ENCODE measurements at places on chromosomes 6 and 20.

GRCh38 chr20:59453759-59454560 lies 150.4 kb upstream of the PHACTR3 start:
- DNase-seq, result peak; percentile 46

- peak; percentile 80 for DNase-seq
Measured at GRCh38 chr6:28443112-28443773, at the start of gene ZSCAN23. ZSCAN23 (minus strand) TSS chr6:28443491; CDS start chr6:28436266, 7,225 bp downstream.

GRCh38 chr20:2524709-2525506 lies 11.5 kb upstream of the TMC2 start:
- DNase-seq, result no peak

GRCh38 chr6:91081452-91082067 lies 494.7 kb upstream of the MAP3K7 start:
- no peak for DNase-seq

GRCh38 chr6:134624781-134625180 lies 306.9 kb upstream of the SGK1 start:
- DNase-seq, result no peak

DNA sequence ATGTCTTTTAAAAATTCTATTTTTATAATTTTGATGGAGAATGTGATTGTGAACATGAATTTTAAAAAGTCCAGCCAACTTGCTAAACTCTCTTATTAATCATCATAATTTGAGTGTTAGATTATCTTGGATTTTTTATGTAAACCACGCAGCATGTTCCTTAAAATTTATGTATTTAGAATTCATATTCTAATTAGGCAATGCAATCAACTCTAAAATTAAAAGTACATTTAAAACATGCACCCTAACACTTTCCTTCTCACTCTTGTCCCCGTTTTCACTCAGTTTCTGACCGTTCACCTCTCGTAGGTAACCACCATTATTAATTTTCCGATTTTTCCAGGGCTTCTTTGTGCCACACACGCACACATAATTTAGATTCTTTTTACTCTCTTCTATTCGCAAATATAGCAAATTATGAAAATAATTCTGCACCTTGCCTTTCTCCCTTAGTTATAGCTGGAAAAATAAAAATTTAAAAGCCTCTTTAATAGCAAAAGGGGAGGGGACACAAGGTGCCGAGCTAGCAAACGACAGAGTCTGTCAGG lies 329 bp upstream of the ZKSCAN3 start:
- DNase-seq, result no peak

- no peak for DNase-seq
Measured at GRCh38 chr20:48716086-48716485, 111.7 kb downstream of the PREX1 start.

DNA sequence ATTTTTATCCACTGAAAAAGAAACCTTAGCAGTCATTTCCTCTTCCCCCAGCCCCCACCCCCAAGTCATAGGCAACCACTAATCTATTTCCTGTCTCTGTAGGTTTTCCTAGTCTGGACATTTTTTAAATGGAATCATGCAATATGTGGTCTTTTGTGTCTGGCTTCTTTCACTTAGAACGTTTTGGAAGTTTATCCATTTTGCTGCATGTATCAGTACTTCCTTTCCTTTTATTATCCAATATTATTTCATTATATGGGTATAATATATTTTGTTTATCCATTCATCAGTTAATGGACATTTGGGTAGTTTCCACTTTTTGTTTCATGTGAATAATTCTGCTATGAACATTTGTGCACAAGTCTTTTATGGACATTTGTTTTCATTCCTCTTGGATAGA lies 99.3 kb upstream of the BMP5 start:
- no peak for DNase-seq

- no peak for DNase-seq
Measured at GRCh38 chr20:2801286-2801728, 880 bp upstream of the CPXM1 start.

DNA sequence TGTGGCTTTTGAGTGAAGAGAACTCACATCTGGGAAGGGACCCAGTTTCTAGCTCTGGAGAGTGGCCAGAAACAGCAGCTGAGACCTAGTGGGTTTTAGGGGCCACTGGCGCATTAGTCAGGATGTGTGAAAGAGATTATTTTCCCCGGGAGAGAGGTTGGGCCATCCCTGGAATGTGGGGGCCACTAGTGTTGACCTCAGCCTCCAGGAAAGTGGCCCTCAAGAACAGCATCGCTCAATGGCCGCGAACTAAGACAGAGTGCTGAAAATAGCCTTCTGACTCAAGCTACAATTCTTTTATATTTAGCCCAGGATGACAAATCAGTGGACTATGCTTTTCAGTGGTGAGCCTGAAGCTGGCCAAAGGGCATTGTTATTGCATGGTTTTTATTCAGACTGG lies 210.4 kb upstream of the RNF24 start:
- no peak for DNase-seq

DNA sequence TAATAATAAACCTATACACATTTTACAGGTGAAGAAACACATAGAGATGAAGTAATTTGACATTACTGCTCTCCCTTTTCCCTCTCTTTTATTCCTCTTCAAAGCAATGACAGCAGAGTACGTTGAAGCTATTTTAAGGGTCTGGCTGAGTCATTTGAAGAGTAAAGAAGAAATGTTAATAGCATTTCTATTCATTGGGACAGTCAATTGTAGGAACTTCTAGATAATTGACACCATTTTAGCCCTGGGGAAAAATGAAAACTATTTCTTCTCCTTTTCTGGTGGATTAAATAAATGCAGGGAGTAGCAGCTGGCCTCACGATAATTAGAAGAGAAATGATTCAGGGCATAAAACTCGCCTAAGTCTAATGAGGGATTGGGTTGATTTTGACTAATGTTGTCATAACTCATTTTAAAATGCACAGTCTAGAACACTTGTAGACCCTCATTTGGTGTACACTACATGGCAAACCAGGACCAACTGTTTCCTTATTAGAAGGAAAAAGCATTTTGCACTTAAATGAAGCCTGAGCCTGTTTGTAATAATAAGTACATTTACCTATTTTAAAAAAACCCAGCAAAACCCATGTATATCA lies 48.1 kb downstream of the RIPOR2 start:
- no peak for DNase-seq

DNA sequence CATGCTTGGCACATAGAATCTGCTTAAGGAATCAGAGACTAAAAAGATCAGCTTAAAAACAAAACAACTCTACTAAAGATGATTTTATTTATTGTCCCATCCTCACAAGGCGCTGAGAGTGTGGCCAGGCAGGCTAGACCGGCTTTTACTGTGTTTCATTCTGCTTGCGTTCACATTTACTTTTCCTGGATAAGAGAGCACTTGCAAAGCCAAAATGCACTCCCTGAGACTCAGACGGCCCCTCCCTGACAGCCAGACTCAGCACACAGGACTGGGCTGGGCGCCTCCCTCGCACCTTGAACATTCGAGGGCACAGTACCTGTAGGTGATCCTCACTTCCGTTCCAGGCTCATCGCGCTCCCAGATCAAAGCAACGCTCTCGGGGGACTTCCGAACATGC lies 10.2 kb downstream of the ACSS1 start:
- peak; percentile 50 for DNase-seq

DNA sequence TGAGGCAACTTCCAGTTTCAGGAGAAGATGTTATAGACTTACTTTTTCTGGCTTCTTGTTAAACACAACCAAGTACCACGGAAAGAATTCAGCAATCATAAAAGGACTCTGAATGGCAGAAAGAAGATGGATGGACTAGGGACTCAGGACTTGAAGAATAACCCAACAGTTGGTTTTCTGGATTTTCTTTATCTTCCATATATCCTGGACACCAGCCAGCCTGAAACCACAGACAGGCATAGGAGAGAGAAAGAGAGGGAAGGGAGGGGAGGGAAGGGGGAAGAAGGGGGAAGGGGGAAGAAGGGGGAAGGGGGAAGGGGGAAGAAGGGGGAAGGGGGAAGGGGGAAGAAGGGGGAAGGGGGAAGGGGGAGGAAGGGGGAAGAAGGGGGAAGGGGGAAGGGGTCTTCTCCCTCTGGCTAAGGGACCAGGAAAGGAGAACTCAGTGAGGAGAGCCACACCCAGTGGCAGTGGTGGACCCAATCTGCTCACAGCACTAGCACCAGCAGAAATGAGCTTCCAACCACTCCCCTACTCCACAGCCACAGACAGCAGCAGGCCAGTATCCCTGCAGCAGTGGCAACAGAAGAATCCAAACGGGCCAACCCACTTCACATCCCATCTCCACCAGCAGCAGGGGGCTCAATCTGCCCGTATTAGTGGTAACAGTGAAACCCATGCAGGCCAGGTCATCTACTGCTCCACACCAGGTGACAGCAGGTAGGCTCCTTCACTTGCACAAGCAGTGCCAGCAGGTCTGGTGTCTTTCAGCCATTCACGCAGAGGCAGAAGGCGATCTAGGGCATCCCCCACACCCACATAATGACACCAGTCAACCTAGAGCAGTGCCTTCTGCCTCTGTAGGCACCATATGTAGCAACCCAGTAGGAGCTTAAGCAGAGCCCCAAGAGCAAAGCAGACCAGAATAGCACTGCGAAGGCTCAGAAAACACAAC lies 78.6 kb downstream of the TRMT6 start:
- no peak for DNase-seq

- no peak for DNase-seq
Measured at GRCh38 chr6:159038914-159039884, 5.6 kb downstream of the TAGAP start.

- DNase-seq, result no peak
Measured at GRCh38 chr6:44004136-44004535, 123.1 kb downstream of the MRPL14 start.

DNA sequence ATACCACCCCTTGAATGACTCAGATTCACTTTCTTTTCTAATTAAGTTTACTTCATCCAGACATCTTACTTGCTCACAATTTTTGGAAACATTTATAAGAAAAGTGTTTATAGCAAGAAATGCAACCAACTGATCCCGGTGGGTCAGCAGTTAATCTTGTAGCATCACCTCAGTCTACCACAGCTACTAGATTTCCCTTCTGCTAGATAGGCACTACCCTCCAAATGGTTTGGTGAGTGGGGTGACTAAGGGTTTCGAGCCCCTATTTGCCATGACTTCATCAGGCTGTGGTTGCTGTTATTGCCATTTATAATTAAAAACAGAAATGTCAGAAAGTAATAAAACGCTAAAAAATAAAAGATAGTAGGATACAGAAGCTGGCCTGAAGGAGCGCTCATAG lies 930.1 kb upstream of the GJE1 start:
- no peak for DNase-seq

GRCh38 chr20:24436160-24436559 lies 33.3 kb upstream of the SYNDIG1 start:
- DNase-seq, result no peak

GRCh38 chr6:33192671-33193602 lies 670 bp upstream of the COL11A2 start:
- DNase-seq, result no peak

GRCh38 chr6:131966443-131966842 lies 15.3 kb upstream of the CCN2 start:
- DNase-seq, result no peak

DNA sequence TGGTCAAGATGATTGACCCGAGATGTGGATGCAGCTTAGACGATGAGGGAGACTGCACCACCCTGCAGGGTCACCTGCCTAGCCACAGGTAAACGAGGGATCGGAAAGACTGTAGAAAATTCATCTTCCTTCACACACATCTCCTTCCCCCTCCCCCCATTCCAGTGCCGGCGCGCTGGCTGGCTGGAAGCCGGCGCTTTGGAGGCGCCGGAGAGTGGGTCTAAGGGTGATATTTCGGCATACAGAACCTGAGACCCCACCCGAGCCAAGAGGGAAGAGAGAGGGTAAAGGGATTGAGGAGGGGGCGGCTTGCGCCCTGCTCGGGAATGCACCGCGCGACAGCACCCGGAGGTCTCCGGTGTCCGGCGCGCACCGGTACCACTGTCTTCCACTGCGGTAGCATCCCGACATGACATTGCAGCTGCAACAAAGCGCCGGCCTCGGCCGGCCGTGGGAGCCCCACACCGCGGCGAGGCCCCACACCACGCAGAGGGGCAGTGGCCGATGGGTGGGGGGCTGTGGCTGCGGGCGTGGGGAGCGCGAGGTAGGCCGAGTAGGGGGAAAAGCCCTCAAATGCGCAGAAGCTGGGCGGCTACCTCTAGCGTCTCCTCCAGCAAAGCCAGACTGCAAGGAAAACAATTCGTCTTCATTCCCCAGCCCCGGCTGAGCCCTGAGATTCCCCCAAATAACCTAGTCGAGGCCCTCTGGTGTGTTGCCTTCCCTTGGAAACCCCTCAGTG lies 984 bp downstream of the TNFRSF21 start:
- DNase-seq, result no peak

DNA sequence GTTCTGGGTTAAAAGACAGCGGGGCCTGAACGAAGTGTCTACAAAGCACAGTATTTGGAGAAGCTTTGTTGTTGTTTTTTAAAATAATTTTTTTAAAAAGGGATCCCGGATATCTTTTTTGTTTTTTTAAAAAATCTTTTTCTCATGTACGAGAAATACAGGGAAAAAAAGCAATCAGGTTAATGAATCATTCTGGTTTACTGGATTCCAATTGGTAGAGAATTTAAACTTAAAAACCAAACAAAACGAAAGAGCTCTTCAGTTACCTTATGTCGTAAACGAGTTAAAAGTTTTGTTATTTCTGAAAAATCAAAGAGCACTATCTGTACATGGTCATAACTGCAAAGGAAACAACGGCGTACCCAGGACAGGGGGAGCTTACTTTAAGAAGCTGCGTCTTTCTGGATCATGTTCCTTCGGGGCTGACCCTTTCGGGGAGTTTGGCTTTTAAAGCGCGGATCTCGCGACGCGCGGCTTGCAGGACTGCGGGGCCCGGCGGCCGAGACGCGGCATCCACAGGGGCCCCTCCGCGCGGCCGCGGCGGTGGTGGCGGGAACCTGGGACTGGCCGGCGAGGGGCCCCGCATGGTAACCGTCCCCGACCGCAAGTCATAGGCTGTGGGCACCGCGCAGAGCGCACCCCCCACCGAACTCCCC lies 927 bp downstream of the IL20RA start:
- DNase-seq, result no peak

- DNase-seq, result no peak
Measured at GRCh38 chr6:52877168-52877567, 32.3 kb downstream of the GSTA3 start.

GRCh38 chr20:24657878-24658620 lies 188.6 kb downstream of the SYNDIG1 start:
- no peak for DNase-seq

- DNase-seq, result no peak
Measured at GRCh38 chr6:35635601-35636597, 52.8 kb downstream of the FKBP5 start.

- no peak for DNase-seq
Measured at GRCh38 chr20:63790572-63791168, 40.4 kb downstream of the ZBTB46 start.

GRCh38 chr6:1322156-1322555 lies 10.3 kb downstream of the FOXQ1 start:
- DNase-seq, result no peak

- DNase-seq, result peak; percentile 77
Measured at GRCh38 chr20:47258745-47259695, 97.5 kb downstream of the ZMYND8 start.

Data from cardiac septum (tissue), 1 donor.